ENCODE measurements at places on chromosomes 11 and 22.
A peak's percentile ranks its signal among the peaks of the same experiment; 100 is the strongest.

GRCh38 chr22:27745809-27746208, 55.7 kb downstream of the MN1 start:
- no peaks in the 10 kb centered on the region for H3K36me3 ChIP-seq
- H3K4me1 ChIP-seq = no peaks in the 10 kb centered on the region
- H3K4me3 ChIP-seq = no peak overlapping the region

GRCh38 chr11:82858133-82858532, 42.1 kb downstream of the PRCP start:
- peaks cover 8% of the 10 kb centered on the region for H3K4me1 ChIP-seq
- no peak for ATAC-seq
- peak overlapping the region; percentile 17 for H3K27ac ChIP-seq
- no peak overlapping the region for H3K4me3 ChIP-seq
- H3K36me3 ChIP-seq = no peaks in the 10 kb centered on the region

- ATAC-seq = no peak
- no peaks in the 10 kb centered on the region for H3K36me3 ChIP-seq
- peak overlapping the region; percentile 24 for H3K4me3 ChIP-seq
- peaks cover 8% of the 10 kb centered on the region for H3K4me1 ChIP-seq
- H3K27me3 ChIP-seq = no peaks in the 10 kb centered on the region
Measured at GRCh38 chr22:40107851-40108378, 69.8 kb upstream of the TNRC6B start.

DNA sequence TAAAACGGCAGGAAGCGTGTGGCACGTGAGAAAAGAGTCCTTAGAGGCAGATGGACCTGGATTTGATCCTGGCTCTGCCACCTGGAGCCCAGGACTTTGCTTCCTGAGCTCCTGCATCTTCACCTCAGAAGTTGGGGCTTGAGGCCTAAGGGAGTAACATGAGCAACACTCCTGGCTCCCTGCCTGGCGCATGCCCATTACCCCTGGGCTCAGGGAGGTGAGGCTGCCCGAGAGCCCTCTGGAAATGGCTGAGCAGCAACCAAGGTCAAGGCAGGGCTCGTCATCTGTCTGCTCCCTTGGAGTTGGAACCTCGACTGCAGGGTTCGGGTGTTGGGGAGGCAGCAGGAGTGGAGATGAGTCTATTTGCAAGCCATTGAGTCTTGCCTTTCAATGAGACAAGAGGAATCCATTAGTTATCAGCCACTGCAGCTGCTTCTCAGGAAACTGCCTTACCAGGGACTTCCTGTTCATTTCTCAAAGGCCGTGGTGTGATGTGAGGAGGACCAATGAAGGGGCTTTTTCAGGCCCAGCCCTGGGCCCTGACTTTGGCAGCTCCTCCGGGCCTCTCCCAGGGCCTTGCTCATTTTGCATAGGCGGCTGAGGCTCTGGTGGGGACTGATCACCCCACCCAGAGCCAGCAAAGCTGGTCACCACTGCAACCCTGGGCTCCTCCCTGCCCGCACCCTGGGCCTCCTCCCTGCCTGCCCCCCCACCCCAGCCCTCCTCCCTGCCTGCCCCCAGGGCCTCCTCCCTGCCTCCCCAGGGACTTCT, 6.4 kb downstream of the FADS2 start:
- peak; percentile 52 for ATAC-seq
- H3K4me3 ChIP-seq = no peak overlapping the region
- H3K27ac ChIP-seq = peak overlapping the region; percentile 64
- H3K27me3 ChIP-seq = no peaks in the 10 kb centered on the region

- H3K4me3 ChIP-seq = no peak overlapping the region
- H3K4me1 ChIP-seq = no peaks in the 10 kb centered on the region
- ATAC-seq = no peak
- no peaks in the 10 kb centered on the region for H3K27me3 ChIP-seq
- H3K36me3 ChIP-seq = no peaks in the 10 kb centered on the region
Measured at GRCh38 chr11:70556884-70557741, 158.8 kb downstream of the CTTN start.

GRCh38 chr11:70019576-70020011, 58.5 kb upstream of the ANO1 start:
- H3K27ac ChIP-seq = no peak overlapping the region
- H3K27me3 ChIP-seq = peaks cover 25% of the 10 kb centered on the region
- H3K4me1 ChIP-seq = no peaks in the 10 kb centered on the region
- no peaks in the 10 kb centered on the region for H3K36me3 ChIP-seq
- ATAC-seq = no peak
- no peak overlapping the region for H3K4me3 ChIP-seq

- H3K4me3 ChIP-seq = no peak overlapping the region
- no peaks in the 10 kb centered on the region for H3K4me1 ChIP-seq
- H3K36me3 ChIP-seq = no peaks in the 10 kb centered on the region
- H3K27ac ChIP-seq = no peak overlapping the region
- no peaks in the 10 kb centered on the region for H3K27me3 ChIP-seq
Measured at GRCh38 chr22:17101475-17102296, 16.9 kb downstream of the IL17RA start.

- no peaks in the 10 kb centered on the region for H3K36me3 ChIP-seq
- H3K27ac ChIP-seq = peak overlapping the region; percentile 6
- H3K4me3 ChIP-seq = no peak overlapping the region
- ATAC-seq = no peak
Measured at GRCh38 chr11:82823647-82824619, 76.3 kb downstream of the PRCP start.

DNA sequence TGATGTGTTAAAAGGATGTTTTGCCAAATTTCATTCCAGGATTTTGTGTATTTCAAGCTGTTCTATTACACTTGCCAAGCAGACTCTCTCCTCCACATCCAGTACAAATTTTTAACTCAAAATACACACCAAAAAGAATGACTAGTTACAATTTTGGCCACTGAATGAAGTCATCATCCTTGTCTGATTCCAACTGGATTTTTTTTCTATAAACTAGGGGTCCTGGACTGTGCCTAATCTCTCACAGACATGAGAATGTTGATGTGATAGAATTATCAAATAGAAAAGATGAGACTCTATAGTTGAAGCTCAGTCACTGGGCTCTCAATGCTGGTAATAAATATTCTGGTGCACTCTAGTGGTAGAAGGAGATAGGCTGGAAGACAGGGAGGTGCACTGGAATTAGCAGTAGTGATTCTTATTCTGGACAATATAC, 85.8 kb downstream of the FANCF start:
- H3K4me3 ChIP-seq = no peak overlapping the region
- no peaks in the 10 kb centered on the region for H3K4me1 ChIP-seq
- H3K36me3 ChIP-seq = no peaks in the 10 kb centered on the region
- no peak for ATAC-seq
- no peaks in the 10 kb centered on the region for H3K27me3 ChIP-seq
- no peak overlapping the region for H3K27ac ChIP-seq

DNA sequence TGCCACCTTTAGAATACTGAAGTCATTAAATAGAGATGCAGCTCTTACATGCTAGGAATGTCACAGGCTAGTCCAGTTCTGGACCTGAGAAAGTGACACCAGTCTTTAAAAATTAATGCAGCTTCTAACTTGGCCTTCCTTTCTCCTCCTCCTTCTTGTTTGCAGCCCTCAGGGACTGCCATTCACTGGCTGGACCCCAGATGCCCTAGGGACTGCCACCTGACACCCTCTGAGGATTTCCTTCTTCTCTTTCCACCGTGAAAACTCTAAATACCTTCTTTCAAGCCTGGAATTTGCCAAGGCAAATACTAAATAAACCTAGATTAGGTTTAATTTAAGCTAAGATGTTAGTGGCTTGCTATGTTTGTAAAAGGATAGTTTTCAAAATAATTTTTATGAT, 78.4 kb downstream of the MUC15 start:
- H3K4me1 ChIP-seq = no peaks in the 10 kb centered on the region
- no peak for ATAC-seq
- H3K27me3 ChIP-seq = no peaks in the 10 kb centered on the region

- H3K27me3 ChIP-seq = no peaks in the 10 kb centered on the region
- ATAC-seq = no peak
- no peak overlapping the region for H3K27ac ChIP-seq
- H3K4me3 ChIP-seq = no peak overlapping the region
- peaks cover 2% of the 10 kb centered on the region for H3K4me1 ChIP-seq
Measured at GRCh38 chr22:46719921-46720320, 18.1 kb downstream of the CERK start.

DNA sequence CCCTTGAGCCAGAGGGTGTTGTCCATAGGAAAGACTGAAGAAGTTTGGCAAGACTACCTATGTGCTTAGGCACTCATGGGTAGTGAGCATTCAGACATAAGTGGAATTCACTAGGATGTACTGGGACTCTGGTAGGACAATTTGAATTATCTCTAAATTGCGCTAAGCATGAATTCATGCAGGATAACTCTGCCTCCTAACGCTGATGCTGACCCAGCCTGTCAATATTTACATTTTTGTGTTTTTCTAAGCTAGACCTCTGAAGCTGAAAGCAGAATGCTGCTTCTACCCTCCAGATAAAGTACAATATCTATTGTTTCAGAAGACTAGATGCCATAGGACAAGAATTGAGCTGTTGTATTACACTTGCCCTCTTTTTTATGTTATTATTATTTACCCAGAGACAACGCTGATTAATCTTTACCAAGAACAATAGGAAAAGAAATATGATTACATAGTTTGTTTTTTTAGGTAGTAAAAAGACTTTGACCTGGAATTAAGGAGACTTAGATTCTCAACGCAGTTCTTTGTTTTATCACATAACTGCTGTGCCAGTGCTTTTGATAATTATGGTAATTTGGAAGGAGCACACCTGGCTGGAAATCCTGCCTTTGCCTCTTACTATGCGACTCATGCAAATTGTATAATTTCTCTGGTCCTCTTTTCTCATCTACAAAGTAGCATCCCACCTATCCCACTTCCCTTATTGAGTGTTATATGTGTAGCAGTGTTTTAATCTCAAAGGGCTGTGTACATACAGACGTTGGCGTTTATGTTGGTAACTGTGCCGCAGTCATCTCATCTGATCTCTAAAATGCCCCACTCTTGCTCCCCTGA, 21.2 kb upstream of the GRAMD1B start:
- H3K4me3 ChIP-seq = no peak overlapping the region
- H3K4me1 ChIP-seq = no peaks in the 10 kb centered on the region
- H3K36me3 ChIP-seq = no peaks in the 10 kb centered on the region

GRCh38 chr11:125407046-125407445, 89.0 kb downstream of the FEZ1 start:
- peaks cover 9% of the 10 kb centered on the region for H3K27me3 ChIP-seq
- H3K27ac ChIP-seq = no peak overlapping the region
- peaks cover 6% of the 10 kb centered on the region for H3K36me3 ChIP-seq
- no peaks in the 10 kb centered on the region for H3K4me1 ChIP-seq
- no peak overlapping the region for H3K4me3 ChIP-seq

DNA sequence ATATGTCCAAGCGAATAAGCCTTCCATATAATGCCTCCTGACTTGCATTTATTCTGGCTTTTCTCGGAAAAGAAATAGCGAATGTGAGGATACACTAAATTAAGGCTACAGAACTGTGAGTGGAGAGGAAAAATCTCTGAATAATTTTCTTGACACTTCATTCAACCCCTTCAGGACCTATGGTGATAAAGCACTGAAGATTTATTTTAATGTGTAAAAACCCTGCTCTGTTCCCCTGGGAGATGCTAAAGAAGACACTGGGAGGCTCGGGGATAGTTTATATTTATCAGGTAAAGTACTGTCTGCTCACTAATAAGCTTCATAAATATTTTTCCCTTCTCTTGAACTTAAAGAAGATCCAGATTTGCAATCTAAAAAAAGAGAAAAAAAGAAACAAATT, 895.8 kb downstream of the OPCML start:
- H3K4me1 ChIP-seq = no peaks in the 10 kb centered on the region
- H3K27ac ChIP-seq = no peak overlapping the region
- no peaks in the 10 kb centered on the region for H3K27me3 ChIP-seq
- H3K36me3 ChIP-seq = no peaks in the 10 kb centered on the region
- no peak overlapping the region for H3K4me3 ChIP-seq

DNA sequence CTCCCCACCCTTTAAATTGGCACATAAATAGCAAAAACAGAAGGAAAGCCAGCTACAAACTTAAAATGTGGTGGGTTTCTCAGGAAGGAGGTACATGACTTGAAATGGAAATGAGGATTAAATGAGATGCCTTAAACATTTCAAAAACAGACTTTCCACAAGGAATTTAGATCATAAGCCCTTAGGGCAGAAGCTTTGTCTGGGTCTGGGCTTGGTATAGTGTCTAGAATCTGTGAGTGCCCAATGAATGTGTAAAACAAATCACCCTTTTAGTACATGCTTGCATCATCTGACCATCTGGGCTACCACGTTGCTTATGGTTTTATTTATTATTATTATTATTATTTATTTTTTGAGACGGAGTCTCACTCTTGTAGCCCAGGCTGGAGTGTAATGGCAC, 37.1 kb upstream of the CREB3L1 start:
- ATAC-seq = no peak
- H3K27ac ChIP-seq = peak overlapping the region; percentile 90
- H3K4me1 ChIP-seq = peaks cover 60% of the 10 kb centered on the region
- H3K27me3 ChIP-seq = no peaks in the 10 kb centered on the region
- no peaks in the 10 kb centered on the region for H3K36me3 ChIP-seq

DNA sequence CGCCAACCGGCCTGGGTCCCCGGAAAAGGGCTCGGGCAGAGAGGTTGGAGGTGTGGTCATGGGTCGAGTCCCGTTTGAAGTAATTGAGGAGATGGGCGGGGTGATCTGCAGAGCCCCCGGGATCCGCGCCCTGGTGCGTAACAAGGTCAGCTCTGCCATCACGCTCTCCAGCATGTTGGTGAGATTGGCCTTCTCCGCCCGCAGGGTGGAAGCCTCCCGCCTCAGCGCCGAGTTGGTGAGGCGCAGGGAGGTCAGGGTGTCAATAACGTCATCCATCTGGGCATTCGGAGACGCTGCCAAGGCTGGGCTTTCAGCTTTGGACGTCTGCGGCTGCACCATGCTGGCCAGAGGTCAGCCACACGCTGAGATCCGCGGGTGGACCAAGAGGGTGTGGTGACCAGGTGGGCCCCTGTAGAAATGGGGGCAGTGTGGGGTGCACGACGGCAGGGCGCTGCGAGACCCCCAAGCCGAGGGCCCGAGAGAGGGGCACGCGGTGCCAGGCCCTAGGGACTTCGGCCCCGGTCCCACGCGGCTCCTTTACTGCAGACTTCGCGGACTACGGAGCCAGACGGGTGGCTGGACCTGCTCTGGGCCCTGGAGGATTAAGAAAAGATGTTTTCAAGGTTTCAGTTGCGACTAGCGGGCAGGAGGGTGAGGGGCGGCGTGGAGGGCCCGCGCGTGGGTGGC, 672 bp downstream of the RTL6 start:
- no peaks in the 10 kb centered on the region for H3K36me3 ChIP-seq
- H3K4me3 ChIP-seq = peak overlapping the region; percentile 96
- peaks cover 9% of the 10 kb centered on the region for H3K4me1 ChIP-seq
- no peaks in the 10 kb centered on the region for H3K27me3 ChIP-seq

GRCh38 chr22:31577711-31578110, 81.4 kb downstream of the SFI1 start:
- H3K4me1 ChIP-seq = no peaks in the 10 kb centered on the region
- no peak overlapping the region for H3K27ac ChIP-seq
- peaks cover 80% of the 10 kb centered on the region for H3K36me3 ChIP-seq
- ATAC-seq = no peak

GRCh38 chr11:45983471-45983845, 61.0 kb downstream of the LARGE2 start:
- no peaks in the 10 kb centered on the region for H3K27me3 ChIP-seq
- ATAC-seq = no peak
- H3K4me3 ChIP-seq = no peak overlapping the region
- no peak overlapping the region for H3K27ac ChIP-seq

GRCh38 chr11:35579557-35580396, 38.5 kb upstream of the FJX1 start:
- H3K27ac ChIP-seq = no peak overlapping the region
- no peaks in the 10 kb centered on the region for H3K4me1 ChIP-seq
- H3K4me3 ChIP-seq = no peak overlapping the region
- H3K27me3 ChIP-seq = peaks cover 24% of the 10 kb centered on the region
- no peaks in the 10 kb centered on the region for H3K36me3 ChIP-seq
- ATAC-seq = peak; percentile 88
